ENCODE measurements at places on chromosomes 11 and 22.

DNA sequence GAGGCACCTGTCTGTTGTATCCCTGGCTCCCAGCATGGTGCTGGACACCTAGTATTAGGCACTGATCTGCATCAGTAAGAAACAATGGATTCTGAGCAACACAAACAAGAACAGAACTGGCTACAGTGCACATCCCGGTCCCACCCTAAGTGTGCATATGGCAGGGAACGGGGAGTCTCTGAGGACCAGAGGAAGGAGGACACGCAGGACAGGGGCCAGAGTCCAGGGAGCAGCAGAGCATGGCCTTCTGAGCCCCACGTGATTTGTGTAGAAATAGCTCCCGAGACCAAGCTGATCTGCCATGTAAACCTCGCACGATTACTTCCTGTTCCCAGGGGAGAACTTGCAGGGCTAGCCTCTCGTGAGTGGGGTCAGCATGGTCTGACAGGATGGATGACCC, 12.7 kb upstream of the SNX32 start:
- no peak for DNase-seq

- peak; percentile 64 for DNase-seq
These were observed 966 bp downstream of the AHNAK start for GRCh38 chr11:62545437-62546243.

GRCh38 chr22:43036282-43036829, 21.4 kb upstream of the PACSIN2 start:
- DNase-seq, result no peak

DNA sequence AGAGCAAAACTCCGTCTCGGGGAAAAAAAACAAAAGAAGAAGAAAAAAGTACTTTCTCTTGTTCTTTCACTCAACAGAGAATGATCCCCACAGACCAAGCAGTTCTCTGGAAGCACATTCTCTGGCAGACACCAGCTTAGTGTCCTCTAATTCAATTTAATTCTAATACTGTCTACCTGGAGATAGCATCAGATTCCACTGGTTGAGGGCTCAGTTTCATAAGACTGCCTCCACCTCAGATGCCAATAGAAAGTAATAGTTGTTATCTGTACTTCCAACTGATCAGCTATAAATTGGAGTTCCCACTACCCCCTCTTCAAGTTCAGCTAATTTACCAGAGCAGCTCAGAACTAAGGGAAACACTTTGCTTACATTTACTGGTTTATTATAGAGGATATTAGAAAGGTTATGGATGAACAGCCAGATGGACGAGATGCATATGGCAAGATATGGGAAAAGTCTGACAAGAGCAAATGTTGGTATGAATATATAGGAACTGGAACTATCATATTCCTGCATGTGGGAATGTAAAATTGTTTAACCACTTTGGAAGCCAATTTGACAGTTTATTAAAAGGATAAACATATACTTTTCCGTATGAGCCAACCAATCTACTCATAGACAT, 64.3 kb downstream of the TMEM135 start:
- DNase-seq, result no peak

- DNase-seq, result no peak
These were observed 24.2 kb downstream of the A4GALT start for GRCh38 chr22:42696331-42696967.

- peak; percentile 80 for DNase-seq
These were observed 112.7 kb downstream of the VPREB1 start for GRCh38 chr22:22357024-22357883.
